ENCODE measurements at places on chromosomes 12 and 14.

GRCh38 chr12:71440345-71440762 lies 756 bp downstream of the LGR5 start:
- no peak for DNase-seq

DNA sequence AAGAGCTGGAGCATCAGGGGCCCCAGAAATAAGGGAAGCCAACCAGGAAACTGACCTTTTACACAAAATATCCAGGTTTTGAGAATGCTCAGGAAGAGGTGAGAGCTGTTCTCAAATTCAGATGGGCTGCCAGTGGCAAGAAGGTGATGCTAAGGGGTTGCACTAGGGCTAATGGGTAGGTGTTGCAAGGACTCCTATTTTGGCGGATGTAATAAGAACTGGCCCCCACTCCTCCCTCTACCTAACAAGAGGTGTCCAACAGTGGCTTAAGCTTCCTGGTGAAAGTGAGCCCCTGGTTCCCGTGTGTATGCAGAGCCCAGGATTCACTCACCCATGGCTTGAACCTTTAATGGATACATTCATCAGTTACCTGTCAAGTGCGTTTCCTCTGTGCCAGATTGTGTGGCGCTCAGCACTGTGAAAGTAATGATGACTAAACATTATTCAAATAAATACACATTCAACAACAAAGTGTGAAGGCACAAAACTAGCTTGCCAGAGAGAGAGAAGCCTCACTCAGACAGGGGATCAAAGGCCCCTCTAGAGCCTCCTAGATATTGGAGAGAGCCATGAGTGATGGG lies 705 bp upstream of the CHGA start:
- DNase-seq: no peak

- DNase-seq: no peak
Measured at GRCh38 chr14:48725051-48725734, 861.0 kb downstream of the RPS29 start.

DNA sequence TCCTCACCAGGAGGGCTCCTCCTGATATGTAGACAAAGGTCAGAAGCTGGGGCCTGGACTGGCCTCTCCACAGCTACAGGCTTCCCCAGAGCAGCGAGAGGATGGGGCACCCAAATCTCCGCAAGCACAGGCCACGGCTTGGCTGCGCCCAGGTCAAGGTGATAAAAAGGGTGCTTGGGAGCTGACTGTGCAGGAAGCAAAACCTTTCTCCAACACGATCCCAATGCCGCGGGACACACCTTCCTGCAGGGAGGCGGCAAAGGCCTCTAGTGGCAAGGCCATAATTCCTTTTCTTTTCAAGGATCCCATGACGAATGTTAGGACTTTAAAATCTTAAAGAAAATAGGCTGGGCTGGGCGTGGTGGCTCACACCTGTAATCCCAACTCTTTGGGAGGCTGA lies 13.6 kb downstream of the ITPK1 start:
- no peak for DNase-seq

- DNase-seq: no peak
Measured at GRCh38 chr14:67423424-67423823, 11.5 kb upstream of the PLEK2 start.

- DNase-seq: no peak
Measured at GRCh38 chr14:102321456-102322422, 2.2 kb downstream of the ZNF839 start.

DNA sequence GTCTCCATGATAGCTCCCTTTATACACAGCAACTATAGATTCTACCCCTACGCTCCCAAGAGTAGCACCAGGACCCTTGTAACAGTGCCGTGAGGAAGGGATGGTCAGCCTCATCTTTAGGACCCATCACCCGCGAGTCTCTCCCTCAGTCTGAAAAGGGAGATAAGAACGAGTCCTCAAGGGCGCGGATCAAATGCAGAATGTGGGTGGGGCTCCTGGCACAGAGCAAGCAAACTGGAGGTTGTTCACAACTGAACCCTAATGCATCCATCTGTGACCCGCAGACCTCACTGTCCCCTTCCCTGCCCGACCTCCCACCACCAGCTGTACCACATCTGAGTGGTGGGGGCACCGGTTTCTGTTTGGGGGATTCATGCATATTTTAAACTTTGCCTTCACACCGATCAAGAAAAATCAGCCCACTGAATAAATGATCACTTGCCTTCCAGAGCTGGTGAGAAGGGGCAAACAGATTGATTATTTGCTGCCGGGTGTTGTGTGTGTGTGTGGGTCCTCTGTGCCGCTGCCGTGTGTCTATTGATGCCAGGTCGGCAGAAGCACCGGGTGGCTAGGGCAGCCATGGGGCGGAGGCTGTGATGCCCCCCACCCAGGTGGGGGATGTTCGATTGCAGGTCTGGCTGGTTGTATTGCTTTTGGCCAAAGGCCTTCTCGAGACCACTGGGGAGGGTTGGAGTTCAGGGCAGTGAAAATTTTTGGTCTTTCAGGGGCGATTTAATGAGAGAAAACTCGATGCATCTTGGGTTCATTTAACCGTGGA lies 35.7 kb upstream of the BEGAIN start:
- DNase-seq: no peak

- no peak for DNase-seq
Measured at GRCh38 chr12:57727758-57728395, 10.7 kb downstream of the AGAP2 start.

DNA sequence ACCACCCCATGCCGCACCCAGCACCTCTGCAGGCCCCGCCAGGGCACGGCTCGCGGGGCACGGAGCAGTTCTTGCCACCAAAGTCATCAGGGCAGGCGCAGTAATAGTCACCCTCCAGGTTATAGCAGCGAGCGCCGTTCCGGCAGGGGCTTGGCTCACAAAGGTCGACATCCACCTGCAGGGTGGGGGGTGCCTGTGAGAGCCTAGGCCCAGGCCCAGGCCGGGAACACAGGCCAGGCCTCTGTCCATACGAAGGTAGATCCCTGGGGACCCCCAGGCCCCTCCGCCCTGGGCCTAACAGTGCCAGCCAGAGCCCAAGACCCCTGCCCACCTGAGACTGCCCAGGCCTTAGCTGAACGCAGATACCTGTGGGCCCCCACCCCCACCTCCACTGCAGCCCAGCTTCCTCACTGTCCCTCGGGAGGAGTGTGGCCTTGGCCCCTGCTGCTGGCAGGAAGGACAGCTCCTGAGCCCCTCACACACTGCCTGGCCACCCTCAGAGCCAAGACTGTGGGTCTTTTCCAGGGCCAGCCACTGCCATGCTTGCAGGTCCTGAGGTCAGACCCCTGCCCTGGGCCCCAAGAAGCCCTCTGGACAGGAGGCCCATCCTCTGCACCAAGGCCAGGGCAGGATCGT lies 19.3 kb downstream of the JAG2 start:
- no peak for DNase-seq

DNA sequence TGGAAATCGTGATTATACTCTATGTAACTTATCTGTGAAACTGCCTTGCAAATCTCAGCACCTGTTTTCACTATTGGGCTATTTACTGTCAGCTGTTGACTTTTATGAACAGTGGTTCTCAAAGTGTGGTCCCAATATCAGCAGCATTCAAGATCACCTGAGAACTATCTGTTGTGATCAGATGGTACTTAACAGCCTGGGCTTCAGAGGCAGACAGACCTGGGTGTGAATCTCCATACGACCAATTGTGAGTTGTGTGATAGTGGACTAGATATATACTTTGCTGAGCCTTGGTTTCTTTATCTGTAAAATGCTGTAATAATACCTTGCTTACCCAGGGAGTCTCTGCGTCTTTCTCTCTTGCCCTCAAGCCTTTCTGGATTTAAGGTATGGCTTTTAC lies 105.1 kb downstream of the ERGIC2 start:
- DNase-seq: no peak

DNA sequence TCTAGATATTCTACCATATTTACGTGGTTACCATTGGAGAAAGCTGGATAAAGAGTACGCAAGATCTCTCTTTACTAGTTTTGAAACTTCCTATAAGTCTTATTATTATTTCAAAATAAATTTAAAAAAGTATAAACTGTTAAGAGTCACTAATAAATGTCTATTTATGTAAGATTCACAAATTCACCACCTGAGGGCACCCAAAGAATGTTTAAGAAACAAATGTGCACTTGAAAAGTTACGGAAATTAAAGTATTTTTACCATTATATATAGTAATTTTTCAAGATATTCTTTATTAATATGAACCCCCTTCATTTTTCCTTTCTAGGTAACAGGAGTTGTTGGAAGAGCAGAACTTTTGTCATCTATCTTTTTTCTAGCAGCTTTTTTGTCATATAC lies 11.9 kb downstream of the TMTC3 start:
- DNase-seq: no peak

- no peak for DNase-seq
Measured at GRCh38 chr12:58408516-58408915, 467.1 kb downstream of the ATP23 start.

GRCh38 chr14:22939684-22940083 lies 10.5 kb upstream of the PRMT5 start:
- DNase-seq: no peak

DNA sequence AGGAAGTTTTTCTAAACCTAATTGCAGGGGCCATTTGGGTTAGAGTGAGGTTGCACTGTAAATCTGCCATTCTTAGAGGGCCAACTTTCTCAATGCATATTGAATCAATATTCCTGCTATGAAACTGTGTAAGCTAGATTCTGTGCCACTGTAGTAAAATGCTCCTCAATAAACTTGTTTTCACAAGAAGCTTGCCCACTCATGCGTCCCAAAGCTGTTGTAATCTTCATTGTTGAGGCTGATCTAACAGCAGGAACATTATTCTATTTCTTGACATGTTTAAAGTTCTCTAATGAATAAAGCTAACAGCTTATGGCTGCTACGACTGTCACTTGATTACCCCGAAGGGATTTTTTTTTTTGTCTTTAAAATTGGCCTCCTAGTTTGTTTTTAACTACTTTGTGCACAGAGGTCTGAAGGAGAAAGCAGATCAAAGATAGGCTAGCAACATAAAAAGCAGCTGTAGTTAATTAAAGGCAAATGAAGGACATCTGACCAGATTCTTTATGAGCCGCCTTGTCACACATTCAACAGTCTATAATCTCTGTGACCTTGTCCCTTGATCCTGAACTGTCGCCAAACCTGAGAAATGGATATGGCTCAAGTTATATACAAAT lies 243.7 kb downstream of the PAX9 start:
- DNase-seq: no peak

DNA sequence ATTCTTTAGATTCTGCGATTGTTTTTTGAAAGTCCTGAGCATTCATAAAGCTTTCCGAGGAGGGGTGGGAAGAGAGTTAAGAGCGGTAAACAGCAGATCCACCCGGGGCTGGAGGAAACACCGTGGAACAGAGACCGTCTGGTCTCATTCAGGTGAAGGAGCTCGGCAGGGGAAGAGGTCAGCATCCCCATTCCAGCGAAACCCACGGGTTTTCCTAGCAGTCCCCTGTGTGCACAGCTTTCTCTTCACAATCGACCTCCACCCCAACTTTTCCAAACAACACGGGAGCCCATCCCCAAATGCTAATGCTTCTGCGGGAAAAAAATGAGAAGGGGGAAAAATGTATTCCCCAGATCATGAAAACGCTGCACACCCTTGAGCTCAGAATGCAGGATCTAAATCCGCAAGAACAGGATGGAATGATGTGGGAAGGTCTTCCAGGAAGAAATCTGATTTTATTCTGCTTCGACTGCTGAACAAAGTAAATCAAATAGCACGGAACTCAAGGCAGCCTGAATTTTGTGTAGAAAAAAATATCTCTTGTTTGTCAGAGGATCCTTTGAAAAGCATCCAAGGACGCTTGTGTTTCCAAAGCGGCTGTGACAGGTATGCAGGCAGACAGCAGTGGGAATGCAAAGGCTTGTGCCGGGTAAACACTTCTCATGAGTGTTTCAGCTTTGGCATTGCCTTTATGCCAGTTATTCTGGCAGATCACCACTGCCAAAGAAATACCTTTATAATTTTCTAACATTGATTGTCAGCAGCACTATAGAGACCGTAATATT lies 128.8 kb downstream of the NDUFA12 start:
- DNase-seq: no peak

GRCh38 chr12:27277846-27278260 lies 33.8 kb downstream of the STK38L start:
- no peak for DNase-seq

DNA sequence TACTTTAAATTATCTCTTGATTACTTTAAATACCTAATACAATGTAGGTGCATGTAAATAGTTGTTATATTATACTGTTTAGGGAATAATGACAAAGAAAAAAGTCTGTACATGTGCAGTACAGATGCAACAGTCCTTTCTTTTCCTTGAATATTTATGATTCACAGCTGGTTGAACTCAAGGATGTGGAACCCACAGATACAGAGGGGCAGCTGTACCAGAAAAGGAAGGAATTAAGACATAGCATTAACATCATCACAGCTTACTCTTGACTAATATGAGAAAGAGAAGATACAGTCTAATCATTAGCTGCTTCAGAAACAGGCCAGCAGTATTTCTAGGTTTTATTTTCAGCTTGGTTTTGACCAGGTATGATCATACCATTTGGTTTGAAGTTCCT lies 34.7 kb upstream of the AP4S1 start:
- no peak for DNase-seq

DNA sequence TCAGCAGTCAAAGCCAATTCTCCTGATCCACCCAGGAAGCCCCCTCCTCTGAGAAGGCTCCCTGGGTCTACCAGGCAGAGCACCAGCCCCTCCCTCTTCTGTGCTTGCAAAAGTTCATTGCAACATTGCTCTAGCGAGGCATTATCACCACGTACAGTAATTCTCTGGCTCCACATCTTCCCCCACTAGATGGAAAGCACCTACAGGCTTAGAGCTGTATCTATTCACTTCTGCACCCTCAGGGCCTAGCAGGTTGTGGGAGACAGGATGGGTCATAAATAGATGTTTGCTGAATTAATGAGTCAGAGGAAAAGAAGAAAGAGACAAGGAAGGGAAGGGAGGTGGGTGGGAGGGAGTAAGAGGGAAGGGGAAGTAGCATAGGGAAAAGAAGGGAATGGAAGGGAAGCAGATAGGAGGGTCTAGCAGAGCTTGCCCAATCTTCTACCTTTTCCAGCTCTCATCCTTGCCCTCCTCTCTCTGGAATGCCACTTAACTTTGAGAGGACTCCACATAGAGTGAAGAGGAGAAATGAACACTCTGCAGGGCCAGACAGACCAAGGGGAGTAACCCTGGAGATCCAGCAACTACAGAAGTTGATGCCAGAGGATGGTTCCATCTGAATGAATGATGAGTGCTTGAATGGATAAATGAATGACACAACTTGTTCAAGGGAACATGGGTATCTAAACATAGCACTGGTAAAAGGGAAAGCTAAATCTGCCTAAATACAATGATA lies 42.0 kb upstream of the NT5DC3 start:
- no peak for DNase-seq

DNA sequence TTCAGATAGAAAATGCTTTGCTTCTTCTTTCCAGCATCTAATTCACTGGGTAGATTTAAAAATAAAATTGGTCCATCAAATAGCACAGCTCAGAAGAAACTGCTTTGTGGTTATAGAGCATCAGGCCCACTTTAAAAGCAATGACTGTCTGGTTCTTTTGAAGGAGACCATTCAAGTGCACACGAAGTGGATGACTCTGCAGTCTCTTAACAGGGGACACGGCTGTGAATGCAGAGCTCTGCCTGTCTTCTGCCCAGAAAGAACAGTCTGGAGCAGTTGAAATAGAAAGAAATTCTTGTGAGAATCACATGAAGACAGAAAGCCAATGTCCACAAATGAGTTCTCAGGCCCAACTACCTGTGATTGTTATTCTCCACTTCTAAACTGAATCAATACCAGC lies 138.7 kb upstream of the PLEKHA5 start:
- no peak for DNase-seq
